Bronchial smooth muscle cell (primary cell): ENCODE measurements at places on chromosomes 5 and 9. TPM values are rescaled to one million over a fixed set of nuclear protein-coding genes. Genes with fewer than 3 reads are reported as not detected.

The THOC3 gene
- 19.0 and 35.5 TPM in 2 replicates for total RNA-seq

The FGF10 gene
- 0.26 and 0.79 TPM in 2 replicates for total RNA-seq

The MSMP gene
- not detected in 2 replicates for total RNA-seq

The SPINK7 gene
- not detected in 2 replicates for total RNA-seq

The MTX3 gene
- total RNA-seq = 12.6 TPM in 2 replicates

The ARSI gene
- 9.9 and 16.3 TPM in 2 replicates for total RNA-seq

The PRRC2B gene
- total RNA-seq = 30.4 and 36.3 TPM in 2 replicates

The PCDHAC1 gene
- total RNA-seq = under 0.01 and 0.09 TPM in 2 replicates

The SPAG8 gene
- 1.5 and 1.6 TPM in 2 replicates for total RNA-seq

The NFIB gene
- total RNA-seq = 7.6 and 10.7 TPM in 2 replicates

The PDE6A gene
- not detected in 2 replicates for total RNA-seq

The CCDC192 gene
- total RNA-seq = not detected in 2 replicates

The TAF11L5 gene
- not detected in 2 replicates for total RNA-seq

The KIF12 gene
- not detected in 2 replicates for total RNA-seq

The SPATA31A5 gene
- total RNA-seq = not detected in 2 replicates

The IL13 gene
- 0.16 TPM in 1 of 2 replicates, not detected in the other for total RNA-seq

The MSANTD3 gene
- total RNA-seq = 26.5 and 46.3 TPM in 2 replicates
